Panc1 (cell line): ENCODE measurements at places on chromosomes 1 and 21. TPM values are rescaled to one million over a fixed set of nuclear protein-coding genes. Genes with fewer than 3 reads are reported as not detected.

- no peaks in the 10 kb centered on the region for H3K36me3 ChIP-seq
- H3K27me3 ChIP-seq = no peaks in the 10 kb centered on the region
- H3K27ac ChIP-seq = no peak overlapping the region
- DNase-seq = no peak
- H3K4me1 ChIP-seq = no peaks in the 10 kb centered on the region
- H3K4me3 ChIP-seq = no peak overlapping the region
These were observed 155.9 kb downstream of the ZNF281 start for GRCh38 chr1:200253774-200254495.

The S100A13 gene
- 111 TPM for total RNA-seq

GRCh38 chr21:24714646-24715200 is 892.6 kb downstream of the MRPL39 start:
- no peaks in the 10 kb centered on the region for H3K27me3 ChIP-seq
- no peak for DNase-seq
- H3K4me1 ChIP-seq = no peaks in the 10 kb centered on the region

DNA sequence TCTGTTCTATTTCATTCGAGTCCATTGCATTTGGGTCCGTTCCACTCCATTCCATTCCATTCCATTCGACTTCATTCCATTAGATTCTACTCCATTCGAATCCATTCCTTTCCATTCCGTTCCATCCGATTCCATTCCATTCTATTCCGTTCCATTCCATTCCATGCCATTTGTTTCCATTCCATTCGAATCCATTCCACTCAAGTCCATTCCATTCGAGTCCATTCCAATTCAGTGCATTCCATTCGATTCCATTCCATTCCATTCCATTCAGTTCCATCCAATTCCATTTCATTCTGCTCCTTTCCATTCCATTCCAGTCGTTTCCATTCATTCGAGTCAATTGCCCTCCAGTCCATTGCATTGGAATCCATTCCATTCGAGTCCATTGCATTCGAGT is 2603.7 kb upstream of the TPTE start:
- no peak for DNase-seq
- H3K4me1 ChIP-seq = no peaks in the 10 kb centered on the region
- H3K4me3 ChIP-seq = no peak overlapping the region
- no peak overlapping the region for H3K27ac ChIP-seq
- no peaks in the 10 kb centered on the region for H3K27me3 ChIP-seq

- no peaks in the 10 kb centered on the region for H3K27me3 ChIP-seq
- H3K4me3 ChIP-seq = no peak overlapping the region
These were observed 140.2 kb upstream of the DNAH14 start for GRCh38 chr1:224789311-224789710.

The LDLRAD1 gene
- not detected for total RNA-seq

DNA sequence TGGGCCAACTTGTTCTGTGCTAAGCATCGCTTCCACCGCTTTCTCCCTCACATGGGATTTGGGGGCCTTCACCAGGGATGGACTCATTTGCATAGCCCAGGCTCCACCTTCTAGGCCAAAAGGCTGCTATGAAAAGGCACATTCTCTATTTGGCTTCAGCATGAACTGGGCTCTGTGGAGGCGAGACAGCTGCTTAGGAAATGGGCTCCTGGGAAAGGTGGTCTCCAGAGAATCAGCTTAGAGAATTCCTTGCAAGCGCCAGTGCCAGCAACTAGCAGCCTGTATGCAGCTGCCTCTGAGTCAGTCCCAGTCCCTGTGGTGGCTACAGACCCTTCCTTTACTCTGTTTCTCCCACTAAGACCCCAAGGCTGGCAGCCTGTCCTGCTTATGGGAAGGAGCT is 214.5 kb downstream of the HIVEP3 start:
- no peak overlapping the region for H3K4me3 ChIP-seq
- no peaks in the 10 kb centered on the region for H3K27me3 ChIP-seq
- DNase-seq = no peak
- no peaks in the 10 kb centered on the region for H3K36me3 ChIP-seq
- no peak overlapping the region for H3K27ac ChIP-seq

DNA sequence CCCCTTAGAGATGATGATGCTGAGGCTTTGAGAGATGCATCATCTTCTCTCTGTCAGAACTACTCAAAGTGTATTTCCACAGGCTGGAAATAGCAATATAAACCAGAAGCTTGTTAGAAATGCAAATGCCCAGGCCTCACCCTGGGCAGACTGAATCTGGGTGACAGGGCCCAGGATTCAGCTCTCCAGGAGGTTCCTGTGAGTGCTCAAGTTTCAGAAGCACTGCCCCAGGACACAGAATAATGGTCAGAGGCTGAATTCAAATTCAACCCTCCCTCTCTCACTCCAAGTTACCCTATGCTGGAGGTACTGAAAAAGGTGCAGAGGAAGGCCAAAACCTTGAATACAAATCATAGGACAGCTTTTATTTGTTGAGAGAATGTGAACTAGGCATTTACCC is 98.5 kb upstream of the NGF start:
- no peak overlapping the region for H3K27ac ChIP-seq
- no peak overlapping the region for H3K4me3 ChIP-seq
- DNase-seq = no peak
- no peaks in the 10 kb centered on the region for H3K27me3 ChIP-seq

DNA sequence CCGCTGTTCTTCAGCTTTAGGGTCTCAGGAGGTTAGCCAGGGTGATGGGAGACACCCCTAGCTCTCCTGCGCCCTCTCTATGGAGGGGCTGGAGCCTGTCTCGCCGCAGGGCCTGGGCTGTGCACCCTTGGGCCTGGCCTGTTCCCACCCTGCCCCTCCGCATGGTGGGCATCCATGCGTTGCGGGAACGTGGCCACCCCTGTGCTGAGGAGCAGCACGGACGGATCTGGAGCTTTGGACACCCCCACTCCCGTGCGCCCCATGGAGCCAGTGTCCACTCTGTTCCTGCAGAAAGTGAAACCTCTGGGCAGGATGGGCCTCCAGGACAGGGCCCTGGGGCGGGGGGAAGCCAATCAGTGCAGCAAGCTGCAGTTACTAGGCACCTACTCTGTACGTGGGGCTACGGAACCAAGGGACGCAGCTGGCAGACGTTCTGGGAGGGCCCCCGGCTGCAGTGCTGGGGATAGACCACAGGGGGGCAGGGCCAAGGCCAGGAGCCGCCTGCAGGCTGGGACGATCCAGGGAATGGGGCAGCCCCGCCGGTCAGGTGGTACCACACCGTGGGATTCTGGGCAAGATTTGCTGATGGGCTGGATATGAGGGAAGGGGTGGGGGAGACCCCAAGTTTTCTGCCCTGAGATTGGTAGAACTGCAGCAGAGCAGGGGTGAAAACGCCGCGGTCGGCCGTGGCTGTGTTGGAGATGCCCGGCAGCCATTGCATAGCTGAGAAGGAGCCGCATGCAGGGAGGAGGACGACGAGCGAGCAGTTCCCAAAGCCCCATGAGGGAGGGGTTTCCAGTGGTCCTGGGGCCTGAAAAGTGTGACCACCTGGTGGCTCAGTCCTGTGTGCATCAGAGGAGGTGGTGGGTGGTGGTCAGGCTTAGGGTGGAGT is 43.3 kb downstream of the TP73 start:
- H3K4me3 ChIP-seq = peak overlapping the region; percentile 27
- peaks cover 7% of the 10 kb centered on the region; the same call in 1 of the 2 replicates for H3K4me1 ChIP-seq
- no peaks in the 10 kb centered on the region for H3K36me3 ChIP-seq
- no peak overlapping the region for H3K27ac ChIP-seq

DNA sequence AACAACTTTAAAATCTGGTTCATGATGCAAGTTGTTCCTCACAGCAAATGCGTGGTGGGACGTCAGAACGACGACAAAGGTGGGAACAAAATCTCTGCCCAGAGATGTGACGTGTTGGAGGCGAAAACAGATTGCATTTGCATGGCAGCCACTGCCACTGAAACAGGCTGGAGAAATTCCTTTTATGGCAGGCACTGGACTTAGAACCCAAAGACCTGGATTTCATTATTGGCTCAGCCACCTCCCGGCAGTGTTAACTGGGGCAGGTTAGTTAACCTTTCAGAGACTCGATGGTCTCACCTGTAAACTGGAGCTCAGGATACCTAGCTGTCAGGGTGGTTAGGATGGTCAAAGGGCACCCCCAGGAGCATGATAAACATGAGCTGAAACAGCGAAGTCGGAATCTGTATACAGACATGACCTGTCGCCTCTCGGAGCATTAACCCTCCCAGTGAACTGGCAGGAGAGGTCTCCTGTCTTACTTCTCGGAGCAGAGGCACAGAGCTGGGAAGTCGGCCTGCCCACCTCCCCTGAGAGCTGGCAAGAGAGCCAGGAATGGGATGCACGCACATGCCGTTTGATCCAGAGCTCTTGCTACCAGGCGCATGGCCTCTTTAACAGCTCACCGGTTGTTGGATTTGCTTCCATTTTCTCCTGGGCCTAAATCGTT is 59.2 kb upstream of the TARBP1 start:
- no peaks in the 10 kb centered on the region for H3K27me3 ChIP-seq
- no peak overlapping the region for H3K27ac ChIP-seq
- DNase-seq = no peak
- H3K36me3 ChIP-seq = no peaks in the 10 kb centered on the region

GRCh38 chr1:14896381-14897079 is 257.0 kb upstream of the TMEM51 start:
- no peaks in the 10 kb centered on the region for H3K36me3 ChIP-seq
- no peak for DNase-seq
- H3K4me1 ChIP-seq = no peaks in the 10 kb centered on the region
- H3K27ac ChIP-seq = no peak overlapping the region

The PDZK1 gene
- 2.3 TPM for total RNA-seq

DNA sequence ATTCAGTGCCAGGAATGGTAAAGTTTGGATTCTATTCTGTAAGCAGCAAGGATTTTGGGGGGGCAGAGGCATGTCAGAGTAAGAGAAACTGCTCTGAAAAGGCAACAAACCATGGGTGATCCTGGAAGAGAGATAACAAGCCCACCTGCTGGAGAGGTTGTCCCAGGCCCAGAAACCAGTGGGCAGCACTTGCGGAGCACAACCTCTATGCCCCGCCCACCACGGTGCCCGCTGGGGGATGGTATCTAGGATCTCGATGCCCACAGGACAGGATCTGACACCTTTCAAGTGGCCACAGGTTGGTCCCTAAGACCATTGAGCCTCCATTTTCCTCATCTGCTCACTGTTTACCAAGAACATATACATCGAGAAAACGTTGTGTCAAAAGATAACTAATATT is 20.3 kb upstream of the MUL1 start:
- H3K4me3 ChIP-seq = no peak overlapping the region
- no peaks in the 10 kb centered on the region for H3K4me1 ChIP-seq
- H3K27me3 ChIP-seq = peaks cover 15% of the 10 kb centered on the region; the same call in 1 of the 2 replicates

DNA sequence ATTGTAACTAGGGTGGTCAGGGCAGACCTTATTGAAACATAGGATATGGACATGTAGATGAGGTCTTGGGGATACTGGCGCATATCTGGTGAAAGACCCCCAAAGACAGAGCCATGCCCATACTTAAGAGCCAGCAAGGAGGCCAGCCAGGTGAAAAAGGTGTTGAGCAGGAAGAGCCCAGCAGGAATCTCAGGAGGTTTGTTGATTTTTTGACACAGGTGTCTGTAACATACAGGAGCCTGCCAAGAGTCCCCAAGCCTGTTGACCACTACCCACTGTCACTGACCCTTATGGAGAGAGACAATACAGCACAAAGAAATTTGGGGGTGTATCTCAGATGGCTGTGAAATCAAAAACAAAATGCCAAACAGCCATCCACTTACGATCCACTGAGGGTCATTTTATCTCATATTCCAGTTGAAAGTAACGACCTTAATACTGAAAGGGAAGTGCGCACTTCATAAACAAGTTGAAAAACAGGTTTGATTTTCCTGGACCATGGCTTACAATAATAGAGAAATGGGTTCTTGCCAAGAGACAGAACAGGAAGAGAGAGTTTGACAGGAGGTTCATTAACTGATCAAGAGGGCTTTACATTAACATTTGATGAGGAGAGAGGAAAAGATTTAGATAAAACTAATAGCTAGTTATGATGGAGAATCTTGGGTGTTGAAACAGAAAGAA is 163.6 kb downstream of the GLUL start:
- no peaks in the 10 kb centered on the region for H3K4me1 ChIP-seq
- DNase-seq = no peak
- no peak overlapping the region for H3K4me3 ChIP-seq
- H3K27me3 ChIP-seq = no peaks in the 10 kb centered on the region

GRCh38 chr1:39933956-39934941 is 20.7 kb upstream of the MFSD2A start:
- no peak overlapping the region for H3K27ac ChIP-seq
- DNase-seq = no peak
- no peaks in the 10 kb centered on the region for H3K36me3 ChIP-seq
- H3K4me3 ChIP-seq = no peak overlapping the region

The KIF17 gene
- total RNA-seq = 3.9 TPM

- peaks cover 41% of the 10 kb centered on the region for H3K4me1 ChIP-seq
- peaks cover 8% of the 10 kb centered on the region; the same call in 1 of the 2 replicates for H3K36me3 ChIP-seq
- no peak for DNase-seq
- no peaks in the 10 kb centered on the region for H3K27me3 ChIP-seq
- H3K4me3 ChIP-seq = no peak overlapping the region
These were observed 9.3 kb downstream of the AHCYL1 start for GRCh38 chr1:109993885-109994284.
